ENCODE measurements at places on chromosomes 7 and 10.

- peak; percentile 23 for DNase-seq
These were observed 50.9 kb downstream of the AASS start for GRCh38 chr7:122092964-122093797.

GRCh38 chr7:114933658-114934057 is 11.8 kb downstream of the MDFIC start:
- DNase-seq = no peak

- no peak for DNase-seq
These were observed 12.3 kb upstream of the MYPN start for GRCh38 chr10:68096913-68097516.

DNA sequence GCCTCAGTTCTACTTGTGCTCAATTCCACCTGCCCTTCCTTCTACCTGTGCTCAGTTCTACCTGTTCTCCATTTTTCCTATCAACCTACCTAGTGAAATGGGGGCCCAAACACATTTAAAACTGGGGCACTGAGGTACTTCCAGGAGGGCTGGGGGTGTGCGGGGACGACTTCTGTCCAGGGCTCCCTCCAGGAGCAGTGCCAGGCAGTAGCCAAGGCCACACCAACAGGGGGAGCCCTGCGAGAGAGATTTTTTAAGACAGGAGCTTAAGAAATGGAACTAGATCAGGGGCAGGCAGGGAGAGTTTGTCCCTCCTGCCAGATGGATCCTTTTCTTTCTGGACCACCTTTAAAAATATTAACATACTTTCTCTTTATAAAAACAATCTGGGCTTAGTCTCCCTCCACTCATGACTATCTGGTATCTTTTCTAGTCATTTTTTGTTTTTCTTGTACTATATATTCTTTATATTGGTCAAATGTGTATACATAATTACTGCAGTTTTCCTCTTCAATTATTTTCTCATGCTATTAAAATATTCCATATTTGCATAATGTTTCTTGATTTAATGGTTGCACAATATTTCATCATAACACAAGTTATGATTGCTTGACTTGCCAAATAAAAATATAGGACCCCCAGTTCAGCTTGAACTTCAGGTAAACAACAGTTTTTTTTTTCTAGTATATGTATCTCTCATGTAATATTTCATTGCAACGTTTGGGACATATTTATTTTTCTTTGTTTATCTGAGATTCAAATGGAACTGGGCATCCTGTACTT is 47.3 kb upstream of the INSYN2A start:
- no peak for DNase-seq

- DNase-seq = no peak
These were observed 131.3 kb downstream of the FAM53B start for GRCh38 chr10:124612611-124613498.

DNA sequence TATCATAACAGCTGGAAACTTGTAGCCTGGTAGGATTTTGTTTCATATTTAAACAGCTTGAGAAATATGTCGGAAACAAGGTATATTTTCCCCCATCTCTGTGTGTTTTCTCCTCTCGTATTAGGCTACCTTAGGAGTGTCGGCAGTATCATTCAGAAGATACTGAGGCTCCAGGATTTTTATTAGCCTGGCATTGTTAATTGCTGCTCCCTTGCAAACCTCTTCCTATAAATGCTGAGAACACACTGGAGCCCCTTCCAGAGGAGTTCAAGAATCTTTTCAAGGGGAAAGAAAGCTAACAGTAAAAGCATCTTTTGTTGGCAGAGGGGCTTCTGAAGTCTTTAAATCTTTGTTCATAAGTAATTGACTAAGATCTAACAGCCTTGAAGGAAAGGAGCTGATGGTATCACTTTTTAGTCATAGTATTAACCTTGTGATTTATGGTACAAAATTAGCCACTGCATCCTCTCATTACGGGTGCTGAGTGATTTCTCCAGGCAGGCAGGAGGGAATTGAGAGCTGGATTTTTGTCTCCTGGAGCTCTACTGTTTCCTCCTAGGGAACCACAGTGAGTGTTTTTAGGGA is 998.7 kb downstream of the LRMDA start:
- no peak for DNase-seq

DNA sequence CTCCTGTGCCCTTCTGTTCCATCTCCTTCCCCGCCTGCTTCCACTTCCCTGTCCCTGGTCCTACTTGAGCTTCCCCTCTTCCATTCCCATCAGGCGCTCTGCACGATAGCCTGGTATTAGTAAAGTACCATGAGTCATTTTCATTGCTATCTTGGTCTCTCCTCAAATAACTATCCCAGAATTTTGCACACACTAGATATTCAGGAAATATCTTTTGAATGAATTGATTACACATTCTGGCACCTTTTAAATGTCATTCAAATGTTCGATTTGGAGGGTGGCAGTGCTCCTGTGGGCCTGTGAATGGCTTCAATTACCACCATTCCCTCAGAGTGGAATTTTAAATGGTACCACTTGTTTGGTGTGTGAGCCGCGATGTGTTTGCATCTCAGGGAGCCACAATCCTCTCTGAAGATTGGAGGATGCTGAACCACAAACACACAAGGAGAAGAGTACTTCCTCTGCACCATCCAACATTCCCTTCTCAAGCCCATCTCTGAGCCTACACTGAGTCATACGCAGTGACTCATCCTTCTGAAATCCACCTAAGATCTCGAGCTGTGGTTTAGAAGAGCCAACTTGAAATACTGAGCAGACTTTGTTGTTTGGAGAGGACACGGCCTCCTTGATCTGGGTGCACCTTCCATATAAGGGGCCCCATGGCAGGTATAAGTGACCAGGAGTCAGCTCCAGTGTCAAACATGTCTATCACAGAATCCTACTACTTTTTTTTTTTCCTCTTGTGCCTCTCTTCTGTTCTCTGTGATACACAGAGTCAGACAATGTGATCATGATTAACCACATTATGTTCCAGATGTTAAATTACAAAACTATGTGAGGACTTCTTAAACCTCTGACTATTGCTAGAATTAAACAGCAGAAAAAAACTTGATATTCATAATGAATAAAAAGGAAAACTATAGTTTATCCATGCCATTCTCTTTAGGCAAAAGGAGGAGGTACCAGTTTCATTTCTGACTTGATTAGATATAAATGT is 81.9 kb downstream of the BMPER start:
- no peak for DNase-seq
